ENCODE measurements at places on chromosomes 6 and 20.

GRCh38 chr20:1802385-1803060 lies 92.7 kb upstream of the SIRPA start:
- DNase-seq: peak; percentile 74

GRCh38 chr6:155216312-155217046 lies 47.3 kb upstream of the CLDN20 start:
- DNase-seq: no peak

- DNase-seq: no peak
Observed at GRCh38 chr20:60246751-60247150, 288.5 kb downstream of the CDH26 start.

- DNase-seq: no peak
Observed at GRCh38 chr6:167569041-167569805, 244.3 kb downstream of the TTLL2 start.

DNA sequence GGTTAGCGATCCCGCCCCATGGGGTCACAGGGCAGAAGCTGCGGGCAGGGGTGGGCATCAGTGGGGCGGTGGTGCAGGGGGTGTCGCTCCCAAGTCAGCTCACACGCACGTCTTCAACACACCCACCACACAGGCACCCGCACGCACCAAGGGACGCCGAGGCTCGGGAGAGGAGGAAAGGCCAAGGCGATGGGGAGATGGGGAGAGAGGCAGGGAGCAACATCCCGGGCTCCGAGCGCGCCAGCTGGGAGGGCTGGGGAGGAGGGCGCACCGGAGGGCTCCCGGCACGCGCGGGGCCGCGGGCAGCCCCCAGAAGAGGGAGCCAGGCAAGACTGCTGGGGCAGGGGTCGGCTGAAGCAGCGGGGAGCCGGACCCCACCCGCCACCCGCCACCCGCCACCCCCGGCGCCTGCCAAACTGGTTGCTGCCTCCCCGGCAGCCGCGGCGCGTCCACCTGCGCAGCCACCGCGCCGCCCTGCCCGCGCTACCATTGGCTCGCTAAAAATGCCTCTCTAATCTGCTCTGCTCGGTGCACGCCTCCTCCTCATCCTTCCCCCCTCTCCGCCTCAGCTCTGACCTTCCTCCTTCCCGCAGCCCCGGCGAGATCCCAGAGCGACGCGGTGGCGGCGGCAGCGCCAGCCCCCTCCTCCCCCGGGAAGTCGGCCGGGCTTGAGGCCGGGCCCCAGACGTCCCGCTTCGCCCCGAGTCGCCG lies at the start of gene PACSIN1:
Gene PACSIN1 (plus strand): TSS at position 546 of the 711 bp plus-strand sequence. CDS start 60,230 bp downstream, outside the sequence.
- DNase-seq: no peak

DNA sequence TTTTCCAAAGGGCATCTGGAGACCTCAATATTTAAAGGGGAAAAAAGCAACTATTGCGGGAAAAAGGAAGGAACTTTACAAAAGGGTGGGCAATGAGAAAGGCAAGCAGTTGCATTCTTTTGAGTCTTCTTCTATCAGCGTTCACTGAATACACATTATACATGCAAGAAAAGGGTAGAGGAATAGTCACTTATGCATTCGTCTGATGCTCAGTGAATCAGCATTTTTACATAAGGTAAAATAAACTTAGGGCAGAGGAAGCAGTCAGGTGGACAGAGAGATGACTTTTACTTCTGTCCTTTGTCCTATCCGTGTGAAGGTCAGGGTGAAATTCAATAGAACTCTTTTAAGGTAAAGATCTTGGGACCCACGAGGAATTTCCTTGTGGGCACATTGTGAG lies 49.3 kb downstream of the PRND start:
- DNase-seq: no peak

DNA sequence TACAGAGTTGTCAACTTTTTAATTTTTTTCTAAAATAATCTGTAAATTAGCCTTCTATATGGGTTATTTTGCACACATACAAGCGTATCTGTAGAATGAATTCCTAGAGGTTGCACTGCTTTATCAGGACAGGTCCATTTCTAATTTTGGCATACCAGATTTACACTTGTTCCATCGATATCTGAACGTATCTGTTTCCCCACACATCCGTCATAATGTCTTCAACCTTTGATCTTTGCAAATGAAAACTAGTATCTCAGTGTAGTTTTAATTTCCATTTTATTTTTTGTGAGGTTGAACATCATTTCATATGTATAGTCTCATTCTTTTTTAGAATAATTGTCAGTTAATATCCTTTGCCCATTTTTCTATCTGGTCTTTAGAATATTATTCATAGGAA lies 22.7 kb downstream of the SENP6 start:
- no peak for DNase-seq

DNA sequence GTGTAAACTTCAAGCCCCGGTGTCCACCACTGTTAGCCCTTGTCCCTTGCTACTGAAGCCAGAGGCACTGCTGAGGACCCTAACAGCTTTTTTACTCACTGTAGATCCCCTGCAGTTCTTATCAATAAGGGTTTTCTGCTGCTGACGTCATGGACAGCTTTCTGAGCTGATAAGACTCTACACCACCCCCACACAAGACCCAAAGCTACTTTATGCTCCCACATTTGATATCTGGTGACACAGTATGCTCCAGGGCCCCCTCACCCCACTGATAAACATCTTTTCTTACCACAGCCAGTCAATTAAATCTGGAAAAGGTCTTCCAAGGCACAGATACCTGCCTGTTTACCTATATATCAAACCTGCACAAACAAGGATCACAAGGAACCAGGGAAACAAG lies 65.3 kb downstream of the NUS1 start:
- no peak for DNase-seq

- no peak for DNase-seq
Observed at GRCh38 chr6:31285486-31285885, 13.6 kb upstream of the HLA-C start.

GRCh38 chr20:47370850-47371782 lies 14.6 kb upstream of the ZMYND8 start:
- DNase-seq: no peak
